ENCODE measurements at places on chromosomes 3 and 15.

- DNase-seq: no peak
Measured at GRCh38 chr3:186997061-186997460, 66.7 kb downstream of the ST6GAL1 start.

DNA sequence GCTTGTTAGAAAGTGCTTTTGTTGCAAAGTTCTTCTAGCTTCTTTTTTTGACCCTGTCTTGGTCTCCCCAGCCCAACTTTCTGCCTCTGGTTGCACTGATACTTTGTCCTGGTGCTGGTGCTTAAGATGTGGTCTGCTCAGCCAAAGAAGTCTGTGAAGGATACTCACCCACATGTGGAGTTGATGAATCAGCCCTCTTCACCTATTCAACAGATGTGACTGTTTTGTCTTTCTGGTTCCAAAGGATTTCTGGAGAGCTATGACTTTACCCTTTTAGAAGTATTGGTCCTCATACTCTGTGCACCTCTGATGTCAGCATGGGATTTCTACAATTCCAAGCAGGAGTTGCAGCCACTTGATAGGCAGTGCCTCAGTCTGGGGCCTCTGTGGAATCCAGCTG, 84.1 kb downstream of the PCCB start:
- DNase-seq: no peak

GRCh38 chr3:10516544-10517452, 11.4 kb upstream of the ATP2B2 start:
- DNase-seq: no peak

DNA sequence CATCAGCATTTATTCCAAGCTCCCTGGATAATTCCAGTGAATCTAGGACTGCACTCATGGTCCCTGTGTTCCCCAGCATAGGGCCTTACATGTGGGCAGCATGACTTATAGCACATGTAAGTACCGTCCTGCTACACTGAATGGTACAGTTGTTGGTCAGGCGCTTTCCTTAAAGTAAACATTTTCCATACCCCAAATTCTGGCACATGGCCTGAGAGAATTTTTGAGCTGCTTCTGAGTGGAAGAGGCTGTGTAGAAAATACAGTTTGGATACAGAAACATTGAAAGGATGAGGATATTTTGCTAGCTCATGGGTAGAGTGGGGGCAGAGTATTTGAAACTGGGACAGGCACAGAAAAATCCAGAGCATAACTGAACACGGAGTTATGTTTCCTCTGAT, 27.6 kb downstream of the CORO2B start:
- no peak for DNase-seq

DNA sequence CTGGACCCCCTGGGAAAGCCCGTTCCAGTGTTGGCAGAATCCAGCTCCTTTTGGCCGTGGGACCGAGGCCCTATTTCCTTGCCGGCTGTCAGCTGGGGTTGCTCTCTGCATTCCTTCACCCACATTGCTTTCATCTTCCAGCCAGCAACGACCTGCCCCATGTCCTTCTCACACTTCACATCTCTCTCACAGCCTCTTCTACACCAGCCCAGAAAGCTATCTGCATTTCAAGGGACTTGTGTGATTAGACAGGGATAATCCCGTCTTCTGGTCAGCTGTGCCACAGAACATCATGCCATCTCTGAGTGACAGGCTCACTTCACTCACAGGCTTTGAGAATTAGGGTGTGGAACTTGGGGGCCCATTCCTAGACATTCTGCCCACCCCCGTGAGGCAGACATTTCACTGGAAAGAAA, 16.4 kb downstream of the EFCC1 start:
- no peak for DNase-seq

DNA sequence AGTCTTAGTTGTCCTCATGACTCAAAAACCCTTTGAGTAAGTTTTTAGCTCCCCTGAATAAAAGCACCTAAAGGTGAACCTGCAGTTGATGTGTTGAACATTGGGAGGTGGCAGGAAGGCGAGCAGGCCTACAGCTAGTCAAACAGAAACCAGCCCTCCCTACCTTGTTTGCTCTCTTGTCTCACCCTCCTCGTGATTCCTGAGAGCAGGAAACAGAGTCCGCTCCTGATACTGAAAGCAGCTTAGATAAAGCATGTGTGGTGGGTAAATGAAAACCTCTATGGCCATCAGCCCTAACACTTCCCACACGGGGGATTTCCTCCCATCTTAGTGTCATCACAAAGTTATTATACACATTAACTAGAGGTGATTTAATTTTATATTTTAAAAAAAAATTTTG, 21.8 kb upstream of the CLDN18 start:
- no peak for DNase-seq

- DNase-seq: no peak
Measured at GRCh38 chr3:134232151-134232550, 18.5 kb downstream of the RYK start.

DNA sequence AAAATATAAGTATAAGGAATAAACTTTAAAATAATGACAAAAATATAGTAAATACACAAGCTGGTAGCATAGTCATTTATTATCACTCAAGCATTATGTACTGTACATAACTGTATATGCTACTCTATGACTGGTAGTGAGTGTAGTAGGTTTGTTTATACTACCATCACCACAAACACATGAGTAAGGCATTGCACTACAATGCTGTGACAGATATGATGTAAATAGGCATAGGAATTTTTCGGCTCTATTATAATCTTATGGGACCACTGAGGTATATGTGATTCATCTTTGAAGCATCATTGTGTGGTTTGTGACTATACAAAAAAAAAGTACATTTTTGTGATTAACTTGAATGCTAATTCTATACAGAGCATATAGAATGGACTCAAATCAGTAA, 35.3 kb upstream of the FBN1 start:
- DNase-seq: no peak

- DNase-seq: no peak
Measured at GRCh38 chr3:95134693-95135413, 1072.0 kb downstream of the NSUN3 start.

DNA sequence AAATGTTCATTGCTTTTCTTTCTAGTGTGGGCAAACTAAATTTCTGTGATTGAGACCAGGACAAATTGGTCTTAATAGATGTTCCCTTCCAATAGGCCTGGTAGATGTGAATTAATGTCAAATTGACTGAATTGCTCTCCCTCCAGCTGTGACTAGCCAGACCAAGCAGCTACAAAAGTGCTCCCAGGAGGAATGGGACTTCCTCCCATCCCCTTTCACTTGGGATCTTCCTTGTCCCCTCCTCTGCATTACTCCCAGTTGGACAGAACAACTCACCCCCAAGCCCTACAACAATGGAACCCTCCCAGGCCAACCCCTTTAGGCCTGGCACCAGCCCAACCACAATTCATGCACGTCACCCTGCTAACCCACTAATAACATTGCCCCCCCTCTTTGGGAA, 19.6 kb upstream of the ZKSCAN7 start:
- no peak for DNase-seq

DNA sequence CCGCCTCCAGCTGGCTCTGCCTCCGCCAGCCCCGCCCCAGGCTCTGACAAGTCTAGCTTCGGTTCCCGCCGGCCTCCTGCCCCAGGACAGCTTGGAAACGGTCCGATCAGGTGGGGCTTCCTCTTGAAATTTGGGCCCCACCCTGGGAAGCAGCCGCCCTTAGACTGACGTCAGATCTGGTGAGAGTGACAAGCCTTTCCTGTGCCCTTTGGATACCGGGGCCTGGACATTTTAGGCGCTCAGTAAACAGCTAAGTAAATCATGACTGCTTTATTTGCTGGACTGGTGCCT, 378 bp upstream of the HYAL3 start:
- no peak for DNase-seq

GRCh38 chr15:66648588-66648987, 53.4 kb upstream of the SMAD6 start:
- no peak for DNase-seq

GRCh38 chr15:89631902-89632264, 23.4 kb downstream of the KIF7 start:
- DNase-seq: no peak

DNA sequence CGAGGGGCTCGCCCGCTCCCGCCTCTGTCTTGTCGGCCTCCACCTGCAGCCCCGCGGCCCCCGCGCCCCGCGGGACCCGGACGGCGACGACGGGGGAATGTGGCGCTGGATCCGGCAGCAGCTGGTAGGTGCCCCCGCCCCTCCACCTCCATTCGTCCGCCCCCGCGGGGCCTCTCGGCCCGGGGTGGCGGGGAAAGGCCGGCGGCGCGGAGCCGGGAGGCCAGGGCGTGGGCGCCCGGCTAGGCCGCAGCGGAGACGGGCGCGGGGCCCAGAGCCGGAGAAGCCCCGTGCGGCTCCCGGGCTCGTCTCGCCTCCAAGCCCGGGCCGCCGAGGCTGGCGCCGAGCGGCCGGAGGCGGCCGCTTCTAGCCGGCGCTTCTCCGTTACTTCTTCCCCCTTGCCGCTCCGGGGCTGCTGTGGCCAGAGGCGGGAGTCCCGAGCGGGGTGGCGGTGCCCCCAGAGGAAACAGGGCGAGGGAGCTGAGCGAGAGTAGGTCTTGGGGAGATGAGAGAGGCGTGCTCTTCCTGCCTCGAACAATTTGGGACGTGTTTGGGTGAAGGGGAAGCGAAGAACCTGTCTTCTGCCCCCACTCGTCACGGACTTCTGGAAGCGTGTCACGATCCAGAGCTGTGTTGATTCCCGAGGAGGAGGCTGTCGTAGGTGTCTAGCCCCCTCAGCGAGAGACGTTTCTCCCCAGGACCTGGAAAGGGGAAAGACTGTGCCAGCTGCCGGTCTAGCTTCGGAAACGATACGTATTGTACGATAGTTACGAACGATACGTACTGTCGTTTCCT, 555 bp downstream of the ATP11B start:
- no peak for DNase-seq

- DNase-seq: no peak
Measured at GRCh38 chr3:197782230-197782629, 8.8 kb upstream of the LRCH3 start.

- no peak for DNase-seq
Measured at GRCh38 chr3:122148941-122149627, 34.4 kb upstream of the CASR start.

GRCh38 chr3:195057716-195058115, 213.2 kb downstream of the XXYLT1 start:
- DNase-seq: no peak

DNA sequence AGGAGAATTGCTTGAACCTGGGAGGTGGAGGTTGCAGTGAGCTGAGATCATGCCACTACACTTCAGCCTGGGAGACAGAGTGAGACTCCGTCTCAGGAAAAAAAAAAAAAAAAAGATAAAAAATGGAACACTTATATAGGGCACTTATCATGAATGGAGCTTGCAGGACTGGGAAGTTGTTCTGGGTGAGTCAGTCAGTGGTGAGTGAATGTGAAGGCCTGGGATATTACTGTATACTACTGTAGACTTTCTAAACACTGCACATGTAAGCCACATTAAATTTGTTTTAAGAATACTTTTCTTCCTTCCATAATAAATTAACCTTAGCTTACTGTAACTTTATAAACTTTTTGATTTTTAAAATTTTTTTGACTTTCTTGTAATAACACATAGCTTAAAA, 59.8 kb downstream of the SFMBT1 start:
- DNase-seq: no peak

DNA sequence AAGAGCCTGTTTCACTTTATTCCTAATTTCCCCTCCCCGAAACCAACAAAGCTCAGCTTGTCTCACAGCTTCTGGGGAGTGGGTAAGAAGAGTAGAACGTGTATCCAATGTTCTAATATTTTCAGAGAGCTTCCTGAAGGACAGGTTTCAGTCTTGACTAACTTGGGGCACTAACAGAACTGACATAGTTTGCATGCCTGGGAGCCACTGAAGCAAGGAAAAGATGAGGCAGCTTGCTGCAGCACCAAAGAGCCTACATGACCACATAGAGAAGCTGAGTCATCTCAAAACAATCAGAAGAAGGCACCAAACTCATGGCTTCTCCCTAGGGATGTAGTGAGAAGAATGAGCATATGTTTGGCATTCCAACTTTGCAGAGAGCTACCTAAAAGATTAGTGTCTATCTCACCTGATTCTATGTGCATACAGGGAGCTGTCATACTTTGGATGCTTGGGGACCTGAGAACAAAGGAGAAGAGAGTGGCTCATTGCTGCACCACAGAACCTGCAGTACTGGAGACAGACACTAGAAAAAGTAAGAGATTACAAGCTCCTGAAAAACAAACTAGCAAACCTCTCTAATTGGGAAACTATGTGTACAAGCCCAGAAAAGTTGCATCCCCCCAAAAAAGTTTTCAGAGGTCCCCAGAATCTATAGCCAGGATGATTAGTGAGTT, 86.9 kb downstream of the DCLK3 start:
- no peak for DNase-seq
